Endodermal cell (in vitro differentiated cells): ENCODE measurements at places on chromosomes 4 and X. TPM values are rescaled to one million over a fixed set of nuclear protein-coding genes. Genes with fewer than 3 reads are reported as not detected.
A peak's percentile ranks its signal among the peaks of the same experiment; 100 is the strongest.

DNA sequence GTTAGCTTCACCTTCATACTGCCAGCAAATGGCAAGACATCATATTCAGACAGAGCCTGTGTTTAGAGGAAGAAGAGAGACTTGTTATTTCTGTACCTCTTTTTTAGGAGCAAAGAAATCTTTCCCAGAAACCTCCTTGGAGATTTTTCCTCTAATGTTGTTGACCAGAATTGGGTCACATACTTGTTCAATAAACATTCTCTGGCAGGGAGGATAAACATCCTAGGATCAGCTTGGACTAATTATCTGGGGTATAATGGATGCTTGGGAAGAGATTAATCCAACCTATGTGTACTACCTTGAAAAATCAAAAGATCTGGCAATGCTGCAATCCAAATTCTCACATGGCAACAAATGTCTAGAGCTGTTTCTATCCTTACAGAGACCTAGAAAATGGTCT lies 8.4 kb upstream of the PRSS12 start:
- H3K4me1 ChIP-seq = no peaks in the 10 kb centered on the region
- DNase-seq = no peak
- H3K36me3 ChIP-seq = no peaks in the 10 kb centered on the region
- no peak overlapping the region for H3K27ac ChIP-seq
- no peaks in the 10 kb centered on the region for H3K27me3 ChIP-seq

DNA sequence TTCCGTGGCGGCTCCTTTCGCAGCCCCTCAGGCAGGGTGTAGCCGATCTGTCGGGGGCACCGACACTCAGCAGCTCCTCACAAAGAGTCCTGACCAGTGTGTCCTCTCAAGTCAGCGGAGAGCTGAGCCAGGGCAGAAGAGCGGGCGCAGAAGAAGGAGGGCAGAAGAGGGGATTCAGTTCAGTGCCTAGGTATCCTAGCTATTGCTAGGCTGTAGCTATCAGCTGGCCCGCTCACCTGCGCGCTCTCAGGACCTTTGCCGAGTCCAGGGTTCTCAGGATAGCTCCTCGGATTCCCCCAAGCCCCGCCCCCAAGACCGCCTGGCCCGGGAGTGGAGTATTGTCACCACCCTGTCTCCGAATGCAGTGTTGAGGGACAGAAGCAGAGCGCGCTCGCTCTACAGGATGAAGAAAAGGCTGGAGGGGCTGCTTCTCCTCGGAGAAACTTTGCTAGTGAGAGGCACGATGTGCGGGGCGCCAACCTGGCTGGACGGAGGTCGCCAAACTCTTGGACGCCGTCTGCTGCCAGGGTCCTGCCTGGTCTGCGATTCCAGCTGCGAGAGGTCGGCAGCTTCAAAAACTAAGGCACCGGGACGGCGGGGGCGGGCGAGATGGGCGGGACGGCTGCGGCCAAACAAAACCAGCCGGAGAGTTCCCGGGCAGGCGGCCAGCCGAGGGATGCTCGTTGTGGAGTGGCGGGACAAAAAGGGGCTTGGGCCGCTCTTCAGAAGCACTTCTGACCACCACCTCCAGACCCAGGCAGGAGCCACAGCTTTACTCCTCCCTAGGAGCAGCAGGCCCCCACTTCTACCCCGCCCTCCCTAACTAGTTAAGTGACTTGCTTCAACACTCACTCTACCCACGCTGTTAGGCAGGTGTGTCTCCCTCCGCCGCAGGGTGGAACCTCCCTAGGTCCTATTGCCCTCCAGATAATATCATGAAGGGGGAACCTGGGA lies at the start of gene XKRX:
TSS of gene XKRX (minus strand) at position 258 of the 954 bp plus-strand sequence. CDS start 613 bp downstream, outside the sequence.
- H3K27ac ChIP-seq = no peak within 1 kb of the TSS
- no peaks in the 10 kb centered on the region for H3K36me3 ChIP-seq
- DNase-seq = peak; percentile 91
- H3K4me3 ChIP-seq = peak within 1 kb of the TSS; percentile 78
- H3K27me3 ChIP-seq = peaks cover 13% of the 10 kb centered on the region
- H3K4me1 ChIP-seq = no peaks in the 10 kb centered on the region

CABS1 gene
- 4.5 and 6.3 TPM in 2 replicates for total RNA-seq

CFAP99 gene
- total RNA-seq = not detected in 3 replicates

DNA sequence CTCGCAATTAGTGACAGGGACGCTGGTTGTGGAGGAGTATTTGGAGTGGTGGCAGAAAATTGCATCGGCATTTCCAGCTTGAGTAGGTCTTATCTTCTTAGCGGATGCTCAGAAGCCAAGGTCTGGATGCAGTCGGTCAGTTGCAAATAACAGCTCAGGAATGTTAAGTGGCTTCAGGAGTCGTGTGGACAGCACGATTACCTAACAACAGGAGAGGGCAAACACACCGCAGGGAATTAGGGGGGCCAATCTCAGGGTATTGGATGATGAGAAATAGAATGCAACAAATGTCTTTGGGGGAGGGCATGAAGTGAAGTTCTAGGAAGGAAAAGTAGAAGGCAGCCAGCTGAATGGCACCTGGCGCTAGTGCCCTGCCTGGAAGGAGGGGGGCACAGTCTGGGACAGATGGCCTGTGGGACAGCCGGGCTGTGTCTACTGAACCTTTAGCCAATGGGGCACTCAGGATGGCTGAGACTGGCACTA lies 11.8 kb downstream of the RASL11B start:
- H3K27me3 ChIP-seq = no peaks in the 10 kb centered on the region
- H3K36me3 ChIP-seq = no peaks in the 10 kb centered on the region
- peak overlapping the region; percentile 73 for H3K4me3 ChIP-seq
- peaks cover 26% of the 10 kb centered on the region for H3K4me1 ChIP-seq

DNA sequence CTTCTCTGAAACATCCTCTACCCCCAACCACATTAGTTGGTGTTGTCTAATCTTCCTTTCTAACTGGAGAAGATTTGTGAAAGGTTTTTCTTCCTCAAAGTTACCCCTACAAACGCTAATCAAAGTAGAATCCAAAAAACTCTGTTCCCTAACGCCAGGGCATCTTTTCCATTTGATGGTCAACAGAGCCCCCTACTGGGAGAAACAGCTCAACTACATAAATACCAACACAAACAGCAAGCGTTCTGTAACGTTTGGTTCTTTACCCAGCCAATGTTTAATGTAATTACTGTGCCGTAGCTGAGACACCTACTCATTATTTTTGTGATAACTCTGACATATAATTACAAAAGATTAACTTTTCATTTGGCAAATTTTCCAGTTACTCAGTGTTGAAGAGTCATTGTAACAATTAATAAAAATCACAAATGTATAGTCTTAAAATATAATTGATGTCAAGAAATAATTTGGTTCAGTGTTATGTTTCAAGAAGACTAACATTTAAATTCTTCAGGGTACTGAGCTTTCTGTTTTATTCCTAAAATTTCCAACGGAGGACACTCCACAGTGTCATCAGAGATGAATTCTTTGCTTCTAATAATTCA lies 94.9 kb upstream of the TBC1D9 start:
- H3K4me3 ChIP-seq = no peak overlapping the region
- no peaks in the 10 kb centered on the region for H3K4me1 ChIP-seq
- DNase-seq = peak; percentile 78
- H3K36me3 ChIP-seq = no peaks in the 10 kb centered on the region
- H3K27me3 ChIP-seq = no peaks in the 10 kb centered on the region

EFHC2 gene
- total RNA-seq = 1.3 and 1.4 TPM in 2 replicates

GRCh38 chr4:20698382-20698781 lies 1.9 kb upstream of the PACRGL start:
- H3K36me3 ChIP-seq = no peaks in the 10 kb centered on the region
- DNase-seq = no peak
- no peak overlapping the region for H3K4me3 ChIP-seq
- H3K27me3 ChIP-seq = peaks cover 10% of the 10 kb centered on the region

DNA sequence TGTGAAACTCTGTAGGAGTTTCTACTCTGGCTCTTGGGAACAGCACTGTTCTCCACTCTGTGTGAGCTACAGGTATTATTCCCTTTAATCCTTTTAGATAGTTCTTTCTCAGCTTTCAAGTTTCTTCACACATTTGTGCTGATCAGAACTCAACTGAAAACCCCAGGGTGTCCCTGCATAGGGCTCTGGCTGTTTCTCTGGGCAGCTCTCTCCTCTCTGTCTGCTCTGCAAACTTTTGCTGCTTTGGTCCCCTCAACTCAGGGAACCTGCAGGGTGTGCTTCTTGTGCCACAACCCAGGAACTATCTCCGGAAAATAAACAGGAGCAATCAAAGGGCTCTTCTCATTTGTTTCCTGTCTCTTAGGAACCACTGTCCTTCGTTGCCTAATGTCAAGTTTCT lies 196.6 kb upstream of the GABRA2 start:
- peaks cover 4% of the 10 kb centered on the region for H3K4me1 ChIP-seq
- H3K4me3 ChIP-seq = no peak overlapping the region
- DNase-seq = peak; percentile 84
- H3K27ac ChIP-seq = no peak overlapping the region

DNA sequence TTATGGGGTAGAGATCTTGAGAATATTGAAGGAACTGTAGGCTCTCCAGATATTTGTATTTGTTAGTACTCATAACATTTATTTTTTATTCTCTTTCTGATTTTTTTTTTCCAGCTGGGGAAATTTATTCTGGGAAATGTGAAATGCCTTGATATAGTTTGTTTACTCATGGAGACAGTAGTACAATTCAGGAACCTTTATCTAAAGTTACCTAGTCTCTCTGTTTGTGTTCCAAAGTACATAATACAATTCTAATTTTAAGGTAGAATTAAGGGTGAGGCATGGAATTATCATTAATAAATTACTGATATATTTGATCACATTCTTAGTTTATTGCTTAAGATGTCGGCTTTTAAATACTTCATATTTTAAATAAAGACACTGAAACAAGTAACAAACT lies 114.0 kb downstream of the RS1 start:
- no peaks in the 10 kb centered on the region for H3K36me3 ChIP-seq
- no peaks in the 10 kb centered on the region for H3K4me1 ChIP-seq
- H3K27me3 ChIP-seq = no peaks in the 10 kb centered on the region
- DNase-seq = no peak
- no peak overlapping the region for H3K27ac ChIP-seq
- no peak overlapping the region for H3K4me3 ChIP-seq

- H3K36me3 ChIP-seq = no peaks in the 10 kb centered on the region
- DNase-seq = no peak
- no peak overlapping the region for H3K4me3 ChIP-seq
- no peaks in the 10 kb centered on the region for H3K27me3 ChIP-seq
- H3K4me1 ChIP-seq = no peaks in the 10 kb centered on the region
- no peak overlapping the region for H3K27ac ChIP-seq
Measured at GRCh38 chrX:134469486-134469885, 9.5 kb downstream of the HPRT1 start.

DNA sequence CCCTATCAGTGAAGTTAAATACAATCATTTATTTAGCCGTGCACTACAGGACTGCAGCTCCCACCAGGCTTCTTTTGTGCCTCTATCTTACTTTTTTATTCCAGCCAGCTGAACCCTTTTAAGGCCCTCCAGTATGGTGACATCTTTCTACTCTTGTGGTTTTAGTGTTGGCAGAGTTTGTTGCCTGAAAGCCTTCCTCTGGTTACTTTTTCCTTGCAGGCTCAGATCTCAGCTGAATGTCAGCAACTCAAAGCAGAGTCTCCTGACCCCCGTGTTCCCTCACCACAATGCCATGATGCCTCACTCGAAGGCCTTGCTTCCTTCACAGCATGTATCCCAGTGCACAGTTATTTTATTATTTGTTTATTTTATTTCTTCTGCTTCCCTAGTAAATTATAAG lies 818.9 kb upstream of the LCORL start:
- H3K36me3 ChIP-seq = no peaks in the 10 kb centered on the region
- no peaks in the 10 kb centered on the region for H3K27me3 ChIP-seq
- H3K27ac ChIP-seq = no peak overlapping the region
- no peak overlapping the region for H3K4me3 ChIP-seq
- H3K4me1 ChIP-seq = no peaks in the 10 kb centered on the region
- no peak for DNase-seq

GRCh38 chr4:74855879-74856278 lies 61.6 kb upstream of the BTC start:
- no peaks in the 10 kb centered on the region for H3K27me3 ChIP-seq
- no peak overlapping the region for H3K27ac ChIP-seq
- DNase-seq = no peak
- H3K4me1 ChIP-seq = no peaks in the 10 kb centered on the region
- no peak overlapping the region for H3K4me3 ChIP-seq

- peak overlapping the region; percentile 12 for H3K4me3 ChIP-seq
- peak; percentile 70 for DNase-seq
- H3K27me3 ChIP-seq = no peaks in the 10 kb centered on the region
- no peak overlapping the region for H3K27ac ChIP-seq
Measured at GRCh38 chrX:155313766-155314165, 20.6 kb downstream of the CLIC2 start.

RAI2 gene
- total RNA-seq = 4.1 and 4.8 TPM in 2 replicates

DUSP21 gene
- total RNA-seq = not detected in 3 replicates

DNA sequence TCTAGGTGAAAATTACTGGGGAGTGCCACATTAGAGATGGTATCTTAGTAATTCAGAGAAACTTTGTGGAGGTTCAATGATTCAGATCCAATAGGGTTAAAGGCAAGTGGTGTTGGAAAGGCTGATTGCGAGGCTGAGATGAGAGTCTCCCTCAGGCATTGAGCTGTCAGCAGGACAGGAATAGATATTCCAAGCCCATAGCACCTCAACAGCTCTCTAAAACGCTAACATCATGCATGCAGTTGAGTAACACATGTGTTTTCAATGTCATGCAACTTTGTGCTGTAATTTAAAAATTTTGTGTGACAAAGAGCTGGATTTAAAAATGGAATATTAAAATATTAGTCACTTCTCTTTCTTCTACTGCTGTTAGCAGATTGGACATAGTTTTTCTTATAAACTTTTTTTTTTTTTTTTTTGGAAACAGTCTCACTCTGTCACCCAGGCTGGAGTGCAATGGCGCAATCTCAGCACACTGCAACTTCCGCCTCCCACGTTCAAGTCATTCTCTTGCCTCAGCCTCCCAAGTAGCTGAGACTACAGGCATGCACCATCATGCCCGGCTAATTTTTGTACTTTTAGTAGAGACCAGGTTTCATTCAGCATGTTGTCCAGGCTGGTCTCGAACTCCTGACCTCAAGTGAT lies 173.5 kb upstream of the C1QTNF7 start:
- no peaks in the 10 kb centered on the region for H3K27me3 ChIP-seq
- no peak overlapping the region for H3K27ac ChIP-seq
- no peak overlapping the region for H3K4me3 ChIP-seq
- H3K36me3 ChIP-seq = no peaks in the 10 kb centered on the region
- H3K4me1 ChIP-seq = peaks cover 2% of the 10 kb centered on the region

GRCh38 chrX:147478899-147479298 lies 432.8 kb upstream of the FMR1 start:
- H3K36me3 ChIP-seq = no peaks in the 10 kb centered on the region
- no peaks in the 10 kb centered on the region for H3K4me1 ChIP-seq
- no peak overlapping the region for H3K27ac ChIP-seq
- H3K27me3 ChIP-seq = no peaks in the 10 kb centered on the region
- H3K4me3 ChIP-seq = no peak overlapping the region

DNA sequence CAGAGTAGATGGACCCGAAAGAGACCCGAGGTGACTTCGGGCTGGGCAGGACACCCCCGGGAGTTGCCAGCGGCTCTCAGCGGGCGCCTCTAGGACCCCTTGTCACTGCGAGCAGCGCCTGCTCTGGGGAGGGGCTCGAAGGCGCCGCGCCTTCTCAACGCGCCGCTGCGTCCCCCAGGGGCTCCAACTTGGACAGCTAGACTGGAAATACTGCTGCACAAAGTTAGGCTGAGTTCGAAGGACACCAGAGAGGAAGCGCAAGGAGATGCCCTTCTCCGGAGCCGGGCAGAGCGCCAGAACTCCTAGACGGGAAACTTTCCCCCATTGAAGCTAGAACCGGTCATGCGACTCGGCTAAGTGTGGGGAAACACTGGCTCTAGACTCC lies 493 bp upstream of the KCNIP4 start:
- H3K27ac ChIP-seq = no peak overlapping the region
- H3K36me3 ChIP-seq = no peaks in the 10 kb centered on the region
- H3K4me3 ChIP-seq = peak overlapping the region; percentile 77
- DNase-seq = no peak

GRCh38 chrX:109619771-109620170 lies 5.2 kb downstream of the KCNE5 start:
- H3K36me3 ChIP-seq = no peaks in the 10 kb centered on the region
- H3K4me1 ChIP-seq = no peaks in the 10 kb centered on the region
